ENCODE measurements at places on chromosomes 7 and 10.
A peak's percentile ranks its signal among the peaks of the same experiment; 100 is the strongest.

GRCh38 chr10:130065251-130065650 is 45.4 kb downstream of the C10orf143 start:
- DNase-seq, result no peak

- DNase-seq, result no peak
Measured at GRCh38 chr7:81641873-81642272, 128.0 kb downstream of the HGF start.

GRCh38 chr10:89392974-89393373 is 551 bp downstream of the IFIT1 start:
- DNase-seq, result no peak

- DNase-seq, result no peak
Measured at GRCh38 chr10:9860045-9860444, 1157.6 kb upstream of the CELF2 start.

GRCh38 chr10:123994417-123995081 is 98.8 kb downstream of the CHST15 start:
- DNase-seq, result peak; percentile 88

GRCh38 chr7:144454256-144455039 is 51.0 kb upstream of the NOBOX start:
- DNase-seq, result no peak

- DNase-seq, result no peak
Measured at GRCh38 chr10:28266449-28267224, 36.2 kb downstream of the MPP7 start.

GRCh38 chr7:1054861-1055450 is 10.6 kb downstream of the GPR146 start:
- DNase-seq, result peak; percentile 79

GRCh38 chr7:110831419-110831818 is 259.5 kb upstream of the LRRN3 start:
- no peak for DNase-seq

- DNase-seq, result no peak
Measured at GRCh38 chr10:60463746-60464145, 74.1 kb upstream of the ANK3 start.

- DNase-seq, result no peak
Measured at GRCh38 chr7:9201928-9202327, 768.5 kb downstream of the NXPH1 start.

DNA sequence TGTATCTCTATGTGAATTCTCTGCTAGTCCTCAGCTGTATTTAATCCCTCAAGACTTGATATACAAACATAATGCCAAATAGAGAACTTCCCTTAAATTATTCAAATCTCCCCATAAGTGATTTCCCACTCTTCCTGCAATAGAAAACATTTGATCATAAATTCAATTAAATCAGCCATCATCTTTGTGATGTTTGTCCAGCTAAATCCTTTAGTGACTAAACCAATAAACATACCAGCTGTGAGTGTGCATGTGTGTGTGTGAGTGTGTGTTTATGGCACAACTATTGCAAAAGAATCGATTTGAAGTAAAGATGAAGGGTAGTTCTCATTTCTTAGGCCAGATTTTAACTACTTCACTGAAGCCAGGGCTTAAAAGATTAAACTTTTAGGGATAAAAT is 175.5 kb upstream of the FZD1 start:
- no peak for DNase-seq

DNA sequence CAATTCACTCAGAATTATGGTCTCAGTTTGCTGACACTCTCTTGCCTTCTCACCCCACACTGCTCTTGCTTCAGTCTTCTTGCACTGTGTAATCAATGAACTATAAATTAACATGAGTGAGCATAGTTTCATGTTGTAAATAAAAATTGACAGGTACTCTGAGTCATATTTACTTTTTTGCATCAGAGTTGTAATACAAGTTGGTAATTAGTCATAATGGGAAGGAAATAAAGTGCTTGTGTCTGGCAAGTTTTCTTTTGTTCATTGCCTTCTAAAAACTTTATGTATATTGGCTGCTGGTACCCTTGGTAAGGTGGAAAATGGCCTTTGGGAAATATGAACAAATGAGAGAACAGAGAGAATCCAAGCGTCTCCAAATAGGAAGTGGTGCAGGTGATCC is 169.3 kb upstream of the MAGI2 start:
- no peak for DNase-seq

- DNase-seq, result no peak
Measured at GRCh38 chr10:129322933-129323820, 143.9 kb upstream of the MGMT start.

DNA sequence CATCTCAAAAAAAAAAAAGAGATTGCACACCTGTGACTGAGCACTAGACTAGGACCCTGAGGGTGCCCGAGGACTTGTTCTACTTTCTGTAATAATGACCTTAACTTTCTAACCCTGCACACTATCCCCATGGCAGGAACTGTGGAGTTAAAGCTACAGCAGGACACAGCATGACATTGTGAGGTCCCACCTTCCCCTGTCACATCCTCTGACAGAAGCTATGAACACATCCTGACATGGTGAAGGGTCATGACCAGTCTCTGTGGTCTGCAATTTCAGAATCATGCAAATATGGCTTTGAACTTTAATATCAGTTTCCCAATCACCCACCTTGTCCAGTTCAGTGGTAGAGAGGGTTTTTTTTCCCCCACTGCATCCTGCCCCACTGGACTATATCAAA is 18.5 kb upstream of the SAR1A start:
- DNase-seq, result no peak

- DNase-seq, result no peak
Measured at GRCh38 chr7:134554417-134554966, 5.6 kb downstream of the AKR1B15 start.

DNA sequence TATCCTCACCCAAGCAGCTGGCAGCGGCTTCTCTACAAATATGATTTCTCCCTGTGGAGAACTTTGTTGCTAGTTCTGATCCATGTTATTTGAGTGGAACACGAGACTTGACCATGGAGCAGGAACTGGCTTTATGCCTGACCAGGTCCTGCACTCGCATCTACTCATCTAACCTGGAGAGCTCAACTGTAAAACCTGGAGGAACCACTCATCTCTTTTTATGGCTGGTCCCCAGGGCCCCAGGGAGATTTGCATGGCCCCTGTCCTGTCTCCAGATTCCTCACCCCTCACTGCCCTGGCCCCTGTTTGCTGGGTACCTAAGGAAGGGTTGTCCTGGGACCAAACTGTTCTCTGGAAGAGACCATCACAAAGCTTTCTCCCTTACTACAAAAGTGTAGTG is 16.0 kb downstream of the TCAF1 start:
- no peak for DNase-seq

DNA sequence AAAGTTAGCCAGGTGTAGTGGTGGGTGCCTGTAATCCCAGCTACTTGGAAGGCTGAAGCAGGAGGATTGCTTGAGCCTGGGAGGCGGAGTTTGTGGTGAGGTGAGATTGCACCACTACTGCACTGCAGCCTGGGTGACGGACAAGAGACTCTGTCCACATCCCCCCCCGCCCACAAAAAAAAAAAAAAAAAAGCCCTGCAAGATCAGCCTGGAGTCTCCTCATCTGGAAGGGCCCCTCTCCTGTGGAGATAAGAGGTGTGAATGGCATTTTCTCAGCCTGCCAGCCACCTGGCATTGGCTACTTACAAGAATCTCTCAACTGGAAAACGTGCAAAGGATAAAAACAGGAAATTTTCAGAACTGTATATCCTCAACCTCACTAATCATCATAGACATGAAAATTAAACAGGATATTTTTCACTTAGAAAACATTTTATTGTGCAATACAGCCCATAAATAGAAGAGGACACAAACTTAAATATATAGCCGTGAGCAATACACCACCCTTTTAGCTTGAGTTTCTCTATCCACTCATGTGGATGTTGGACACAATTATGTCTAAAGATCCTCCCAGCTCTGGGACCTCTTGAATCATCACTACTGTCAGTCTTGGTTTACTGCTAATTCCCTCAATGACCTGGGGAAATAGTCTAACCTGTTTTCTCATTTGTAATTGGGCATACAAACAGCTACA is 11.3 kb upstream of the TSPAN15 start:
- no peak for DNase-seq

- peak; percentile 37 for DNase-seq
Measured at GRCh38 chr7:66454600-66455225, 174.0 kb upstream of the KCTD7 start.

- DNase-seq, result peak; percentile 30
Measured at GRCh38 chr10:70786799-70787415, 1.7 kb upstream of the TBATA start.
